ENCODE measurements at places on chromosomes 5 and 9.

DNA sequence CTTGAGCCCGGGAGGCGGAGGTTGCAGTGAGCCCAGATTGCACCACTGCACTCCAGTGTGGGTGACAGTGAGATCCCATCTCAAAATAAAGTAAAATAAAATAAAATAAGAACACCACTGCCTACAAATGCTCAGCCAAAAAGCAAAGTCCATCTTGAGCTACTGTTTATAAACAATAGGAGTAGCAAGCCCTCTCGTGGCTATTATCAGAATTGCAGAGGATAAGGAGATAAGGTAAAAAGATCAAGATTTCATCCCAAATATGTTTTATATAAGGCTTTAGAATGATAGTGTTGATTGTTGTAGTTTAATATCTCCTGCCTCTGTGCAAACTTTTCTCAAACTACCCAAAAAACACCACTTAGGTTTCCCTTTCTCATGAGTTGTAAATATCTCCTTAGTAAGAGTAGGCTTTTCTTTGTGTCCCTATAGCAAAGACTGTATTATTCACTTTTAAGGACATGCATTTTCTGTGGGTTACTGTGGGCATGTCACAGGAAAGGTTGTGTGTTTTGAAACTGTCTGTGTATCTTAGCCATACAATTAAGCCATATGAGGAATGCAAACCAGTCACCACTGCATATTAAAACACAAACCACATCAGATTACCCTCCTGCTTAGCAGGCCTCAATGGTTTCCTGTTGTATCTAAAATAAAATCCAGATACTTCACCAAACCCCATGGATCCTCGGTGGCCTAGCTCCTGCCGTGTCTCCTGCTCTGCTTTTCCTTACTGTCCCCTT, 31.8 kb upstream of the CKS2 start:
- DNase-seq = peak; percentile 52

DNA sequence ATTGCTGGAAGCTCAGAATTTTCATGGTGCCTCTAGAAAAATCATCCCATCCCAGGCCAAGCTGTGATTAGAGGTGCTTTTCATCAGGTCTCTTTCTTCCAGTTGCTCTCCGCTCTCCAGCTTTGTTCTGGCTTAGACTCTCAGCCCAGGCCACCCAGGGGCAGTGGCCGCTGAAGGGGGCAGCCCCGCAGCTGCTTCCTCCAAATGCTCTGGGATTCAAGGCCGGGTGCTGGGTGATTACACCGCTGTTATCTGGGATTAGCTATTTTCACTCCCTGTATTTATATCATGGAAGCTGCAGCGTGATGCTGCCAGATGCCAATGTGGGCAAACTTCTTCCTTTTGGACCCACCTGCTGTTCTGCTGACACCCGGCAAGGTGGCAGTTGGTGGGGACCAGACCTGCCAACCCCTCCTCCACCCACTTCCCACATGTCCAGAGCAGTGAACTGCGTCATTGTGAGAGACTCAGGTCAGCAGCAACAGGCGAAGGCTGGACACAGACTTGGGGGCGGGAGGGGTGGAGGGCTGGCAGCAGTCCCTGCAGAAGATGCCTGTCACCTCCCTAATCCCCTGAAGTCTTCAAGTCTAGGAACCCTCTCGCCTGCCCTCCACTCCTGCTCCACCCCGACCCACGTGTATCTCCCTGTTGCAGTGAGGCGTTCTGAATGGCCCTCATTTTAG, 33.9 kb upstream of the NKX2-5 start:
- no peak for DNase-seq

GRCh38 chr5:4348423-4348822, 752.8 kb downstream of the IRX1 start:
- DNase-seq = no peak

- DNase-seq = peak; percentile 78
These were observed 2.3 kb upstream of the TNIP1 start for GRCh38 chr5:151083081-151083676.

- no peak for DNase-seq
These were observed 182.9 kb upstream of the MEF2C start for GRCh38 chr5:89065919-89066318.

- DNase-seq = no peak
These were observed 201.9 kb upstream of the ISL1 start for GRCh38 chr5:51181208-51181894.

- DNase-seq = no peak
These were observed 13.6 kb upstream of the CLK4 start for GRCh38 chr5:178640331-178641045.

GRCh38 chr5:173941758-173942401, 47.1 kb upstream of the C5orf47 start:
- no peak for DNase-seq

DNA sequence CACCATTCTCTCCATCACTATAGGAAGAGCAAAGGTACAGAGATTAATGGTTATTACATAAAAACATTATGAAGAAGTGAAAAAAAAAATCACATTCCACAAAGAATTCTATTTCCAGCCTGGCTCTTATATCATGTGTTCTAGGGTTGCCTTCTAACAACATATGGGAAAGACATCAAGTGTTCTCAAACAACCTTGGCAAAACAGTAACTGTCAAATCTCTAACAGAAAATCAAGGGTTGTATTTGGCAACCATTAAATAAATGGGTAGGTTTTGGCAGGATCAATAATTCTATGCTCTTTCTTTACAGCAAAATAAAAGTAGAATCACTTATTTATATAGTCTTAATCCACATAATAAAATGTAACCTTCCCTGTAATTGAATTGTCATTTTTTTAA, 728.9 kb downstream of the MAT2B start:
- DNase-seq = no peak

DNA sequence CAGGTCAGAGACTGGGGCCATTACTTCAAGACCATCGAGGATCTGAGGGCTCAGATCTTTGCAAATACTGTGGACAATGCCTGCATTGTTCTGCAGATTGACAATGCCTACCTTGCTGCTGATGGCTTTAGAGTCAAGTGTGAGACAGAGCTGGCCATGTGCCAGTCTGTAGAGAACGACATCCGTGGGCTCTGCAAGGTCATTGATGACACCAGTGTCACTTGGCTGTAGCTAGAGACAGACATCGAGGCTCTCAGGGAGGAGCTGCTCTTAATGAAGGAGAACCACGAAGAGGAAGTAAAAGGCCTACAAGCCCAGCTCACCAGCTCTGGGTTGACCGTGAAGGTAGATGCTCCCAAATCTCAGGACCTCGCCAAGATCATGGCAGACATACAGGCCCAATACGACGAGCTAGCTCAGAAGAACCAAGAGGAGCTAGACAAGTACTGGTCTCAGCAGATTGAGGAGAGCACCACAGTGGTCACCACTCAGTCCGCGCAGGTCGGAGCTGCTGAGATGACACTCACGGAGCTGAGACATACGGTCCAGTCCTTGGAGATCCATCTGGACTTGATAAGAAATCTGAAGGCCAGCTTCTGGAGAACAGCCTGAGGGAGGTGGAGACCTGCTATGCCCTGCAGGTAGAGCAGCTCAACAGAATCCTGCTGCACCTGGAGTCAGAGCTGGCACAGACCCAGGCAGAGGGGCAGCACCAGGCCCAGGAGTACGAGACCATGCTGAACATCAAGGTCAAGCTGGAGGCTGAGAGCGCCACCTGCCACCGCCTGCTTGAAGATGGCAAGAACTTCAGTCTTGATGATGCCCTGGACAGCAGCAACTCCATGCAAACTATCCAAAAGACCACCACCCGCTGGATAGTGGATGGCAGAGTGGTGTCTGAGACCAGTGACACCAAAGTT, 9.3 kb downstream of the NIPBL start:
- DNase-seq = no peak

DNA sequence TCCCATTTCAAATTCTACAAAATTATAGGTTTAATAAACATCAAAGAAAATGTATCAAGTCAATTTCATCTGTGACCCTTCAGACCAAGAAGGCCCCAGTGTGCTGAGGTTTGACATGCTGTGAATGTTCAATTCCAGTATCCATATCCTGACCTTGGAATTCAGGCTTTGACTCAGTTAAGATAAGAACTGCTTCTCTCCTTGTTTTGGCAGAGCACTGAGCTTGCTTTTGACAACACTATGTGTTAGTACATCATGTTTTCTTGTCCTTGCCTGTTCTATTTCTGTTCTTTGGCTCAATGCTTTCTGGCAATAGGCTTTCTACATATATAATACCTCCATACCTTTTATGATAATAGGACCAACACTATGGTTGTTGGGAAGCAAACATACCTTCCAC, 105.6 kb downstream of the PLCXD3 start:
- DNase-seq = no peak

GRCh38 chr5:119313197-119313596, 42.6 kb upstream of the TNFAIP8 start:
- no peak for DNase-seq

GRCh38 chr5:69230181-69230580, 4.5 kb upstream of the CDK7 start:
- no peak for DNase-seq

DNA sequence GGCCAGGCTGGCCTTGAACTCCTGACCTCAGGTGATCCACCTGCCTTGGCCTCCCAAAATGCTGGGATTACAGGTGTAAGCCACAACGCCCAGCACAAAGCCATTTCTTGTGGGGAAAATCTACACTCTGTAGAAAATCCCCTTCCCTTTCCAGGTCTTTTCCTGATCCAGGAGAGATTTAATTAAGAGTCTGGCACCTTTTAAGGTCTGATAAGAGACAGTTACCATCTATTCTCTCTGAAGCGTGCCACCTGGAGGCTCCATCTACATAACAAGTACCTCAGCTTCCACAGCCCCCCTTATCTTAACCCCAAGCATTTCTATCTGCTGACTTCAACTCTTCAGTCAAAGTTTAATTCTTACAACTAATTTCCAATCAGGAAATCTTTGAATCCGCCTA, 71.4 kb upstream of the CDK20 start:
- DNase-seq = no peak

DNA sequence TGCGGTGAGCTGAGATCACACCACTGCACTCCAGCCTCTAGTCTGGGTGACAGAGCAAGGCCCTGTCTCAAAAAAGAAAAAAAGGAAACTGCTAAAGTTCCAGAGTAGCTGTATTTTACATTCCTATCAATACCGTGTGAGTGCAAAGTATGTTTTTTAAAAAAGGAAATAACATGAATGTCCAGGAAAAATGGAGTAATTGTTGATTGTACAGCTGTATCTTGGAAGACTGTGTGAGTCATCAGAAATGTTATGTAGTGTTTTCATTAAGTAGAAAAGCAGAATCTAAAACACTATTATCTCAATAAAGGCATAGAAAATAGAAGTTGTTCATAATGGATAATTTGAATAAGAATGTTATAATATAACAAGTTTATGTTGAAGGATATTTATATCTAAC, 53.9 kb downstream of the ZCCHC7 start:
- DNase-seq = no peak

GRCh38 chr5:106755066-106755465, 915.7 kb downstream of the EFNA5 start:
- no peak for DNase-seq

GRCh38 chr5:135543485-135544304, 7.9 kb upstream of the NEUROG1 start:
- no peak for DNase-seq

DNA sequence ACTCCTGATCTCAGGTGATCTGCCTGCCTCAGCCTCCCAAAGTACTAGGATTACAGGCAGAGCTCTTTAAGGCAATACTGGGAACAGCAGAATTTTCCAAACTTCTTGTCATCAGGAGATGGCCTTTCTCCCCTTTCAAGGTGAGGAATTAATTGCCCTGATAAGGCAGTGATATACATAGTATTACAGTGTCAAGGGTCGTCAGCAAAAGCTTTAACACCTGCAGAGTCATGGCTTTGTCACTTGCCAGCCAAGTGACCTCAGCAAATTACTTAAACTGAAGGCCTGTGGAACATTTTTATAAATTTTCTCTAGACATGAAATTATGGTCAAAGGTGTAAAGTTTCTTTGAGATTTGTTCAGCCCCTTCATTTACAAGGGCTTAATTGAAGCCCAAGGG, 59.5 kb downstream of the FBXO38 start:
- no peak for DNase-seq

GRCh38 chr9:79572608-79573411, 1.0 kb downstream of the TLE4 start:
- DNase-seq = peak; percentile 68

DNA sequence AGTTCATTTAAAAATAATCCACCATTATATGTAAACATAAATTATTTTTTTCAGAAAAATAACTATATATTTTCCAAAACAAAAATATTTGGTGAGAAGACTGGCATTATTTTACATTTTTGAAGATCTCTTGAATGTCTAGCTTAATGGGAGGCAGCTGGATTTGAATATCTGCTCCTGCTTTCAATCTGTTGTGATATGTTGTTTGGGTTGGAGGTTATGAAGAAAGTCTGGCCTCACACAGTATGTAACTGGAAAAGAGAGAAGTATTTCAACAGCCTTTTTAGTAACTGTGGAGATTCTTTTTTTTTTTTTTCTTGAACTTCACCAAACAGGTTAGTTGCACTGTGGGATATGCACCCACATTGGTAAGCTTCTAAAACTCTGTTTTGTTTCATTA, 84.7 kb upstream of the SLIT3 start:
- no peak for DNase-seq

GRCh38 chr5:142079306-142079721, 29.3 kb upstream of the NDFIP1 start:
- DNase-seq = no peak

DNA sequence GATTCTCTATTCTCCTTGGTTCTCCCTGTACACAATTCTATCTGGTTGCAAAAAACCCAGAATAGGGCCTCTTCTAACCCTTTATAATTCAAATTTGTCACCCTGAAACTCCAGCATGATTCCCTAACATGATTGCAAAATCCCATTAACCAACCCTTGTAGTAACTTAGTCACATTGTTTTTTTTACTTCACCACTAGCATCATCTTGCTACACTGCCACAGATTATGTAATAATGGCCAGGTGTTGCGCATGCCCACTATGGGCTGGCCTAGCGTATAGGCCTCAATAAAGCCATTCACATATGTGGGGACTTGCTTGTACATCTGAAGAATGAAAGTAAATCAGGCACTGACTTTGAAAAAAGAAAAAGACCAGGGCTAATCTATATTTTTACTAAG, 25.7 kb downstream of the FAM170A start:
- DNase-seq = no peak

- no peak for DNase-seq
These were observed 67.1 kb upstream of the SNX2 start for GRCh38 chr5:122707796-122708195.

GRCh38 chr5:52844885-52845284, 57.2 kb downstream of the ITGA1 start:
- no peak for DNase-seq

DNA sequence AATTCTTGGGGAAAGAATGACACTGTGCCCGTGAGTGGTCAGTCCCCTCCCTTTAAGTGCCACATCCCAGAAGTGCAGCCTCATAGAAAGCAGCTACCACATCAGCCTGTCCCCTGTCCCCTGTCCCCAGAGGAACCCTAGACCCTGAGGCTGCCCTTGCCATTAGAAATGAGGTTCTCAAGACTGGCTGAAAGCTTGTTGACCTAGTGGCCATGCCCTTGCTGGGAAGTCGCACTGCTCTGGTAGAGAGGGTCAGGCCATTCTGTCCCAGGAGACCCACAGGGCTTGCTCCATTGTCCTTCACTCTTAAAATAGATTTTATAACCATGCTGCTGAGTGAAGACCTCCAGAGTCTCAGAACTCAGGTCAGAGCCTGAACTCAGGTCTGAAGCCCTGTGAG, 184.5 kb downstream of the RGS3 start:
- no peak for DNase-seq

Data from CD4-positive, alpha-beta T cell treated with Interleukin-21 for 1 hour (primary cell).